ENCODE measurements at places on chromosomes 11 and 22.

GRCh38 chr11:71504531-71504930 lies 22.5 kb upstream of the KRTAP5-7 start:
- DNase-seq, result no peak

DNA sequence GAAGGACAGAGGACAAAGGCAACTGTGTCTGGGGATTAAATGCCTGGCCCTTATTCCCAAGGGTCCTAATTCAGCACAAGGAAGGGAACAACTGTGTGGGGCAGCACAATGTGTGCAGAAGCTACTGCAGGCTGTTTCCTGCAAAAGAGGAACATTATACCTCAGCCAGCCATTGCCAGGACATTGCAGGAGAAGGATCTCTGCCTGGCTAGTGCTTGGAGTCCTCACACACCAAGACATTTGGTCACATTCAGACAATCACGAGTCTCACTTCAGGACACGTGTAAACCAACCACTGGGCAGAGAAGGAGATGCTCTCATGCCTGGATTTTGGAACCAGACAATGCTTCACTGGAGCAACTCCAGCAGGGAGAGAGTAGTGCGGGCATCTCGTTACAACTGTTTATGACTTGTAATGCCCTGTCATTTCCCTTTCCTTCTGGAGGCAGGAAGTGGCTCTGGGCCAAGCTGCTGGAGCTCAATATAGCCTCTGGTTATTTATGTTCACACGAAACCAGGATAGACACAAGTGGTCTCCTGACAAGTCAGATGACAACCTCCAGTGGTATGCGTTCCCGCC lies 23.9 kb upstream of the ZC3H12C start:
- DNase-seq, result no peak

DNA sequence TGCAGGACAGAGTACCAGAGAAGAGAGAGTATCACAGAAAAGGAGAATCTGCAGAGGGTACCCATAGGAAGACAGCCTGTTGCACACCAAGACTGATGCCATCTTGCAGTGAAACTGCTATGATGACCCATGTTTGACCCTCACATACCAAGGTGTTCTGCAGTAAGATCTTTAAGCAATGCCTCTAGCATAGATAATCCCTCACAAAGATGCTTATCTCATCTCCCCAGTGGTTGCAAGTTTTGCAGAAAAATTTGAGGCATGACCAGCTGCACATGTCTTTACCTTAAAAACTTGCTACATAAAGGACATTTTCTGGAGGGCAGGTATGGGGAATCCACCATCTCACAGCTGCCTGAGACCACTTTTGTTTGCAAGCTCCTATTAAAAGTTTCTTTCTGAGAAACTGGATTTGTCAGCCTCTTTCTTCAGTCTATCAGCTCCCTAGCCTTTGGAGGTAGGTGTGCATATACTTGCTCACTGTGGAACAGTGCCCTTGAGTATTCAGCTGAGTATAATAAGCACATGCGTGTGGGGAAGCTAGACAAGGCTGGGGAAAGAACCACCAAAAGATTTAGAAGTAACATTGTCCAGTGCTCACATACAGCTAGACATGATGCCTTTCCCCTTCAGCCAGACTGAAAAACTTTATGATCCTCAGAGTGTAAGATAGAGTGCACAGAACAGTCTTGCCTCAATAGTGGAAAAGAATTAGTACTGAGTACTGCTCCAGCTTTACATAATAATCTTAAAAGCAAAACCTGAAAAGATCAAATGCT lies 100.3 kb upstream of the TEAD1 start:
- no peak for DNase-seq

GRCh38 chr11:19352771-19353160 lies 112.0 kb upstream of the E2F8 start:
- no peak for DNase-seq

DNA sequence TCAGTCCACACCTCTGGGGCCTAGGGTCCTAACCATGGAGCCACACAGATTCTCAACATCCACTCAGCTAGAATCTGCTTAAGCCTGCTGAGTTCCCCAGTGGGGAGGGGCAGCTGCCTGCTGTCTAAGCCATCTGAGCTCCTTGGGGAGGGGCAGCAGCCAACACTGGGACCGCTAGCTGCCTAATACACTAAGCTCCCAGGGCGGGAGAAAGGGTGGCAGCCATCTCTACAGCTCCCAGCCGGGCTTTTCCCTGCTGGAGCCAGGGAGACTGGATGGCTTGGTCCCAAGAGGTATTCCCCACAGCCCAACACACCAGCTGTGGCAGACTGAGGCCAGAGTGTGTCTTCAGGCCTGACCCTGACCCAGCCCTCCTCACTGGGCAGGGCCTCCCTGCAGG lies 217.3 kb upstream of the TMEM45B start:
- no peak for DNase-seq

GRCh38 chr11:68841718-68842426 lies at the start of gene CPT1A:
TSS of gene CPT1A (minus strand) at chr11:68841916. CDS start at chr11:68815474, 26,442 bp downstream.
- peak; percentile 56 for DNase-seq

GRCh38 chr11:10350334-10350733 lies 45.5 kb downstream of the ADM start:
- no peak for DNase-seq

- no peak for DNase-seq
Measured at GRCh38 chr22:23233752-23234408, 53.6 kb downstream of the BCR start.

- no peak for DNase-seq
Measured at GRCh38 chr11:117467770-117468169, 140.1 kb downstream of the CEP164 start.

DNA sequence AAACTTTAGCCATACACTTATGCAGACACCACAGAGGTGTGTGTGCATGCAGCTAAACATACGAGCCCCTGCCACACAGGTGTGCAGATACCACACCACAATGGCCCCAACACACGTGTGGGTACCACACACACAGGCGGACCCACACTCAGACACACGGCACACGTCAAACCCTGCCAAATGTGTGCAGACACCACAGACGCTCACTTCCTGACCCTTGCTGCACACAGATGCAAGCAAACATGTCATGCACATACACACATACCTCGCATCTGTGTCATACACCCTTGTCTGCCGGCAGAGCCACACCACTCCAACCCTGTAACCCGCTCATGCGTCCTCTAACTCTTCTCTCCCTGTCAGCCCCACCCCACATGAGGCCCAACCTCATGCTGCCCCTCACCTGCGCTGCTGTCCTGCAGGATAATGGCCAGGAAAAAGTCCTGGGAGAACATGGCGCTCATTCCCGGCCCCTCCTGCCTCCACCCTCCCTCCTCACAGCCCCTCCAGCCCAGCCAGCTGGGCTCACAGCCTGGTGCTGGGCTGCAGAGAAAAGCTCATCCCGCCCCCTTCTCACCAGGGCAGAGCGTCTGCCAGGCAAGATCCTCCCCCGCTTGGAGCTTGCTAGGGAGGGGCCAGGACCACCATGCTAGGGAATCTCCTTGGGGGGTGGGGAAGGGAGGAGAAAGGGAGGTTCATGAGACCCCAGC lies 14.2 kb downstream of the SMPD1 start:
- DNase-seq, result no peak

DNA sequence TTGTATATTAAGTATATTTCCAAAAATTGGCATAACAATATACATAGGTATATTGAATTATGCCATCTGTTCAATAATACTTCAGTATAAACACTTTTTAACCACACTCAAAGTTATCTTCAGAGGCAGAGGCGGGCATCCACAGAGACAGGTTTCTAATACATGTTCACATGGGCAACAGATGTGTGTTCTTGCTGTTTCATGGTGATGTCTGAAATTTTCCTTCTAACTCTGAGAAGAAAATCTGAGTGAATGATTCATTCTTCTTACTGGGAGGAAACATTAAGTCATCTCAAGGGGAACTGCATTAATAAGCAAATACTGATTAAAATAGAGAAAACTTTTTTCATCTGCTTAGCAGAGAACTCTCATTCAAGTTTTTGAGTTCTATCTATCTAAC lies 1074.5 kb downstream of the LRRC4C start:
- DNase-seq, result no peak

DNA sequence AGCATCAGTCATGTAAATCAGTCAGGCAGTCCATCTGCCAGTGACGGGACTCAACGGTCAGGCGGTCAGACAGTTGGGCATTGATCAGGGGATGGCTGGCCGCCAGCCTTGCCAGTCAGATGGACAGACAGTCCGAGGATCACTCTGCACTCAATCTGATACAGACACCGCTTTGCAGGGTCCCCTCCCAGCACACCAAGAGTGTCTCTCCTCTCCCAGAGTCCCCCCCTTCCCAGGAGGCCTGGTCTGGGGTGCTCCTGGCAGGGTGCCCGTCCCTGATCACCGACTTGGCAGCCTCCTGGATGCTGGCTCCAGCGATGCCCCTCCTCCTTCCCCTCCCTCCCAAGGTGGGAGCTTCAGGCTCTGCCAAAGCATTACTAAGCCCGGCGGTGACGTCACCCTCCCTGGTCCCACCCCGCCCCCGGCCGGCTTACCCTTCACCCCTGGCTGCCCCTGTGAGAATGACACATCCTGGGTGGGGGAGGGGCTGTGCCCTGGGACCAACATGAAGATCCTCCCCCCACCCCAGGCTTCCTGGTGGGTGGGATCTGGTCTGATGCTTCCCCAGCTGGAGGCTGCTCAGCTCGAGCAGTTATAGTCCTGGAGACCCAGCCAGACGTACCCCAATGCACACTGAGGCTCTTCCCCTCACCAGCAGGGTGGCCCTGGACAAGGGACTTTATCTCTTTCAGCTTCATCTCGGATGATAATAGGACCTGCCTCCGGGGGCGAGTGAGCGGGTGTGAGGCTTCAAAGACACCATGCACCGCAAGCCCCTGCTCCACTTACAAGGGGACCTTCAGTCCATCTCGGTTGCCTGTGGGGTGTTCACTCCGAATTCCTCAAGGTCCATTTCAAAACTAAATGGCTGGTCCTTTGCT lies 69.2 kb downstream of the CD82 start:
- no peak for DNase-seq

All from activated T-cell treated with anti-CD3 and anti-CD28 coated beads for 1 hour (primary cell).